Breast epithelium (tissue), 4 donors: ENCODE measurements at places on chromosomes 7 and 10. TPM values are rescaled to one million over a fixed set of nuclear protein-coding genes. Genes with fewer than 3 reads are reported as not detected.

- H3K27me3 ChIP-seq: no peaks in the 10 kb centered on the region
- no peak for DNase-seq
- H3K4me1 ChIP-seq: no peaks in the 10 kb centered on the region
- no peak overlapping the region for H3K27ac ChIP-seq
- no peaks in the 10 kb centered on the region for H3K36me3 ChIP-seq
These were observed 54.2 kb downstream of the CRPPA start for GRCh38 chr7:16367115-16367514.

DNA sequence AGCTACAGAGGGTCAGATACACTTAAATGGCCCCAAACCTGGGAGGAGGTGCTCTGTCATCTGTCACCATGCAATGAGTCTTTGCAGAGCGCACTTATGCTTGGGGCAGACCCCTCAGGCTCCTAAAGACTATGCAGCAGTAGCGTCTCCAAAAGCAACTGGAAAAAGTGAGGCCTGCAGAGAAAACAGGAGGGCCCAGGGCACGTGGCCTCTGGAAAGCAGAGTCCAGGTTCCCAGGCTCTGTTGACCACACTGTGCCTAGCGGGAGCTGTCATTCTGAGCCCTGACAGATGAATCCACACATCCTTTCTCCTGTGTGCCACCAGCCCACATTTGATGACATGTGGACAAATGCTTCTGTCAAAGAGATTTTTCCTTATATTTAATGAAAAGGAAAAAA lies 66.4 kb downstream of the MINDY4 start:
- no peak for DNase-seq
- H3K27me3 ChIP-seq: no peaks in the 10 kb centered on the region
- no peaks in the 10 kb centered on the region for H3K4me1 ChIP-seq
- no peak overlapping the region for H3K4me3 ChIP-seq

GRCh38 chr7:12316925-12317324 lies 86.7 kb downstream of the VWDE start:
- H3K4me3 ChIP-seq: no peak overlapping the region
- DNase-seq: no peak
- no peaks in the 10 kb centered on the region for H3K27me3 ChIP-seq
- H3K27ac ChIP-seq: no peak overlapping the region
- no peaks in the 10 kb centered on the region for H3K36me3 ChIP-seq

GRCh38 chr10:8444630-8445029 lies 390.1 kb downstream of the GATA3 start:
- no peaks in the 10 kb centered on the region for H3K27me3 ChIP-seq
- no peak overlapping the region for H3K27ac ChIP-seq
- no peak overlapping the region for H3K4me3 ChIP-seq
- H3K4me1 ChIP-seq: no peaks in the 10 kb centered on the region

DNA sequence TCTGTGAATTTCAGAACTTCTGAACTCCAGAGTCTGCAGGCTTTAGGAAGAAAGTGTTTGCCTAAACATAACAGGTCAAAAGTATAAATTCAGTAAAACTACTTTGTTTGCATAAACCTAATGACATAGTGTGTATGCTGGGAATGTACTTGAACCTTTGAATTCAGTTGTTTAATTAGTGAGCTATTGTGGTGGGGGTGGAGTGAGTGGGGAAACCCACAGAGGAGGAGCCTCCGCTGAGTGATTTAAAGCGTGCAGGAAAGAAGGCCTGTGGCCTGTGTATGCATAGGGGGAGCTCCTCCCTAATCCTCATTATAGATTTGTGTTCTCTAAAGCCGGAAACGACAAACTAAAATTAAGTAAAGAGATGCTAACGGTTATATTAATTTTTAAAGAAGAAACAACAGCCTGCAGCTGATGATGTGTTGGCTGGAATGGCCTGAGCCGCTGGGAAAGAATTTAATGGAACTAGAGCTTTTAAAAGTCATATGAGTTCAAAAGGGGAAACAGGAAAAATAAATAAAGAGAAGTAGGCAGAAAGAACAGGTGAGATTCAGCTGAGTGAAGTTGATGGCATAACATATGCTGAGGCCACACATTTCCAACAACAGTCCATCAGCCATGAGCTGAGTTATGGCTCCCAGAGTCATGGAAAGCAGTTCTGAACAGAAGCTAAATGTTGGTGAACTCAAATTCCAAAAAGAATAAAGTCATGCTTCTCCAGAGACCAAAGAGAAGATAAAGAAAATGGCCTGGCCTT lies 595.0 kb downstream of the GRM8 start:
- H3K27me3 ChIP-seq: no peaks in the 10 kb centered on the region
- no peaks in the 10 kb centered on the region for H3K4me1 ChIP-seq
- no peak for DNase-seq

- no peaks in the 10 kb centered on the region for H3K36me3 ChIP-seq
- peak; percentile 35 for DNase-seq
- no peak overlapping the region for H3K27ac ChIP-seq
- no peak overlapping the region for H3K4me3 ChIP-seq
- no peaks in the 10 kb centered on the region for H3K4me1 ChIP-seq
These were observed 38.1 kb downstream of the IKZF1 start for GRCh38 chr7:50342616-50343114.

DNA sequence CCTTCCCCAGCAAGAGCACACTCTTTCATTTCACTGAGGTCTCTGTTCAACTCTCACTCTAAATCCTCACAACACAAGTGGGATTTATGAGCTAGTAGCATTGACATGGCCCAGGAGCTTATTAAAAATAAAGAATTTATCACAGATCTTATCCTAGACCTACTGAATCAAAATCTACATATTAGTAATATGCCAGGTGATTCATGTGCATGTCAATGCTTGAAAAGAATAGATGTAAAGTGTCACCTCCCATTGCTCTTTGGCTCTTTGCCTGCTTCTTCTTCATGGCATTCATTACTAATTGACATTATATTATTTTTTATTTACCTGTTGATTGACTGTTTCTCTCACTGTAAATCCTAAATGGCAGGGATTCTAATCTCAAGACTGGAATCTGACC lies 459.2 kb upstream of the LRRTM3 start:
- H3K4me1 ChIP-seq: no peaks in the 10 kb centered on the region
- DNase-seq: no peak
- no peak overlapping the region for H3K4me3 ChIP-seq
- no peak overlapping the region for H3K27ac ChIP-seq
- no peaks in the 10 kb centered on the region for H3K27me3 ChIP-seq

The GDF2 gene
- not detected for total RNA-seq

DNA sequence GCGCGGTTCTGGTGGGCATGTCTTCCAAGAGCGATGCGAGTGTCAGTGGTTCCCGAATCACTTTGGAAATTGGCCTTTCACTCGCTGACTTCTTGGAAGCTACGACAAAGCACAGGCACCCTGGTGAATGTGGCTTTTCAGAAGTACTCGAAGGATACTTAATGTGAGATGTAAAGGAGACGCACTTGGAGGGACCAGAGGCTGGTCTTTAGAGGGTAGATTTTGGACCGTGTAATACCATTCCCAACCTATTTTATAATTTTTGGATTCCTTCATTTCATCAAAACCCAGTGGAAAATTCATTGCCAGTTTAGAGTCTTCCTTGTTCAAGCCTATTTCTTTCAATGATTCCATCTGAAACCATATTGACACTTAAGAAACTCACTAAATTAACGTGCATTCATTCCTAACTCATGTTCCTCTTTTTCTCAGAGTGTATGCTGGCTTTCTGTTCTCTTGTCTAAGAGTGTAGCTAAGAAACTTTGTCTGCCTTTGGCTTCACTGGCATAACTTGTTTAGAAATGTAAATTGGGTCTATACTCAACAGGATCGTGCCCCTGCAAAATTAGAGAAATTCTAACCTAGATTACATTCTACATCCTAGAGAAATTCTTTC lies 645 bp upstream of the COPG2 start:
- no peaks in the 10 kb centered on the region for H3K27me3 ChIP-seq
- DNase-seq: no peak
- no peaks in the 10 kb centered on the region for H3K4me1 ChIP-seq

DNA sequence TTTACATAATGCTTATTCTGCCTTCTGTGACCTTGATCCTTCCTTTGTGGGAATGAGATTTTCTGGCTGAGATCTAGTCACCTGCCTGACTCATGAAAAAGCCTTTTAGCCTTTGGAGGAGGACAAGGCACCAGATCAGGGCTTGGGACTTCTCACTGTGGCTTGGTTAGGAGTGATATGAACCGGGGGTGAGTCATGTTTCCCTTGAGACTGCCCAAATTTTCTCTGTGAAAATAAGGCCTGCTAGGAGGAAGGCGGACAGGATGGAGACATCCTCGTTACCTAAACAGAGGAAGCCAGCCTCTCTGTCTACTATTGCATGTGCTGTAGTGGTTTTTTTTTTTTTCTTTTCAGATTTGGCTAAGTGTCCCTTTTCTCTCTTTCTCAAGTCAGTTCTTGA lies 57.8 kb downstream of the EVX1 start:
- H3K27me3 ChIP-seq: no peaks in the 10 kb centered on the region
- H3K36me3 ChIP-seq: no peaks in the 10 kb centered on the region
- no peak overlapping the region for H3K4me3 ChIP-seq
- no peak overlapping the region for H3K27ac ChIP-seq
- DNase-seq: no peak
- H3K4me1 ChIP-seq: no peaks in the 10 kb centered on the region

DNA sequence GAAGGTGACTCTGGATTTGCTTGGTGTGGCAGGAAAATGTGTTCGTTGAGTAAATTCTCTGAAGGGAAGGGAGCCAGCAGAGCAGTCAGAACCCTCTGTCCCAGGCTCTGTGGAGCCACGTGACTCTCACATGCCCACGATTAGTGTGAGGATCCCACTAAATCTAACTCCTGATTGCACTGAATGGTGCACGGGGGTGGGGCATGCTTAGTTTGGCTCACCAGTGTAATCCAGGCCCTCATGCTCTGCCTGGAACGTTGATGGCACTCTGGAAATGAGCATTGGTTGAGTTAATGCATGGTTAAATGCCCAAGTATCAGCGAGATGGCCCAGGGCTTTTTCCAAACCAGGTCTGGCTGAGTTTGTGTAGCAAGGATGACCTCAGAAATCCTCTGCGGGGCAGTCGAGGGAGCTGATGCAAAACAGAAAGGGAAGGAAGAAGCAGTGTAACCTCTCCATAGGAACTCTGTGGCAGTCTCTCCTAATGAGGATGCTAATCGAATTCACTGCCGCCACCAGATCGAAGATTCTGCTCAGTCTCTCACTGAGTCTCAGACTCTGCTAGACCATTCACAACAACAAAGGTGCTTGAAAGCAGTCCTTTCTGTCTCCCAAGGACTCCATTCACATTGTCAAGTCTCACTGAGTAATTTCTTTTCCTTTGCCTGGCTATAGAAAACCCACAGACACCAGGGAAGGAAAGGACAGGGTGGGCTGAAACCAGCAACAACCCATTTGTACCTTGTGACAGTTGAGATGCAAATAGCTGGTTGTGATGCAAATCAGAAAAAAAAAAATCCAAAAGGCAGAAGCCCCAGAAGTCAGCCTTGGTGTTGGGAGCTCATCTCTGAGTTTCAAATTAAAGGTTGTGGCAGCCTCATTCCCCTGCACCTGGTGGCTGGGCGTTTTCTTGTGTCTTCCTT lies 98.1 kb downstream of the C10orf105 start:
- DNase-seq: peak; percentile 47
- no peak overlapping the region for H3K4me3 ChIP-seq
- H3K27me3 ChIP-seq: no peaks in the 10 kb centered on the region
- H3K36me3 ChIP-seq: no peaks in the 10 kb centered on the region

DNA sequence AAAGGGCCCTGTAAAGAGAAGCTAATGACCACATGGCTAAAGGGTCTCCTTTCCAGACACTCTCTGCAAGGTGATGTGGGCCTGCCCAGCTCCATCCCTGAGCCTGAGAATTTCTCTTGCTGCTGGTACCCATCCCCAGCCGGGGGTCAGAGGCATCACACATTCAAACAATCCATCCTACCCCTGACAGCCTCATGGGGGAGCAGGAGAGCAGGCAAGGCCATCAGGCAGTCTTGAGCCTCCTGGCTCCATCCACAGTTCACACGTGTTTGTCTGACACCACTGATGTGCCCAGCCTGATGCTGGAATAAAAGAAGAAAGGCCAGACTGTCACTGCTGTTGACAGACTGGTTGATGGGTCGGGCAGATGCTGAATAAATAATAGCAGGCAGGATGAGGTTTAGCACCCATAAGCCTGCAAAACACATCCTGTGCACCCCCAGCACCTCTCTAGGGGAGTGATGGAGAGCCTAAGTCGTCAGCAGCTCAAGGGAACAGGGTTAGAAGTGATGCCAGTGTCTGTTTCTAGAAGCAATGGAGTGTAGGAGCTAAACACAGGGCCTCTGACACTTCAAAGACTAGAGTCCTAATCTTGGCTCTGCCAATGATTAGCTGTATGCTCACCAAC lies 43.5 kb downstream of the TLL2 start:
- DNase-seq: no peak
- H3K27ac ChIP-seq: no peak overlapping the region
- peaks cover 22% of the 10 kb centered on the region for H3K27me3 ChIP-seq
- no peaks in the 10 kb centered on the region for H3K36me3 ChIP-seq
- no peaks in the 10 kb centered on the region for H3K4me1 ChIP-seq
- H3K4me3 ChIP-seq: no peak overlapping the region

The AHR gene
- total RNA-seq: 146 TPM

- DNase-seq: no peak
- no peaks in the 10 kb centered on the region for H3K4me1 ChIP-seq
- no peak overlapping the region for H3K27ac ChIP-seq
- H3K27me3 ChIP-seq: no peaks in the 10 kb centered on the region
- H3K4me3 ChIP-seq: no peak overlapping the region
These were observed 95.1 kb downstream of the PPP1R3C start for GRCh38 chr10:91537614-91538383.

The CALML5 gene
- total RNA-seq: 31.0 TPM

- peak overlapping the region; percentile 100 for H3K4me3 ChIP-seq
- H3K4me1 ChIP-seq: no peaks in the 10 kb centered on the region
- H3K27ac ChIP-seq: peak overlapping the region; percentile 94
- H3K36me3 ChIP-seq: no peaks in the 10 kb centered on the region
These were observed 582 bp downstream of the TPST1 start for GRCh38 chr7:66205741-66206090.

DNA sequence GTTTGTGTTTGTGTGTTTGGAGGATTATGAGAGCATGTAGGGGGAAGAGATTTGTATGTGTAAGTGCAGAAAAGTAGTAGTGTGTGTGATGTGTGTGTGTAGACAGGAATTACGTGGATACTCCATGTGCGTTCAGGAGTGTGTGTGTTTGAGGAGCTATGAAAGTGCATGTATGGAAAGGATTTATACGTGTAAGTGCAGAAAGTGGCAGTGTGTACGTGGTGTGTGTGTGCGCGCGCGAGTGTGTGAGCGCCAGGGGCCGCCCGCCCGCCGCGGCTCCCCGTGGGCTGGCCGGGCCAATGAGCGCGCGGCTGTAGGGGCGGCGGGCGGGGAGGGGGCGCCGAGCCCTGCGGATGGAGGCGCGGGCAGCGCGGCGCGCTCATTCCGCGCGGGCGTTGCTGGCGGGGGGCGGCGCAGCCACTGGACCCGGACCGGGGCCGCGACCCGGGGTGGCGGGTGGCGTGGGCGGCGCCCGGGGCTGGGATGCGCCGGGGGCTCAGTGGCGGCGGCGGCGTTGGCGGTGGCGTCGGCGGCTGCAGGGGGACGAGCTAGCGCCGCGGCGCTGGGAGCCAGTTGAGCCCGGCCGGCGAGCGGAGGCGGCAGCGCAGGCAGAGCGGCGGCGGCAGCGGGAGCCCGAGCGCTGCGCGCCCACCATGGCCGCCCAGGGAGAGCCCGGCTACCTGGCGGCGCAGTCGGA lies at the start of gene BICC1:
BICC1 (plus strand) TSS at position 382 of the 697 bp plus-strand sequence; CDS start at position 654, 272 bp downstream.
- peak; percentile 19 for DNase-seq
- H3K4me1 ChIP-seq: no peaks in the 10 kb centered on the region
- H3K27me3 ChIP-seq: peaks cover 6% of the 10 kb centered on the region

The OR9A4 gene
- not detected for total RNA-seq

GRCh38 chr7:155255071-155255470 lies 42.6 kb upstream of the INSIG1 start:
- H3K4me3 ChIP-seq: no peak overlapping the region
- H3K4me1 ChIP-seq: peaks cover 9% of the 10 kb centered on the region
- no peak overlapping the region for H3K27ac ChIP-seq
- no peaks in the 10 kb centered on the region for H3K36me3 ChIP-seq
- no peak for DNase-seq
- no peaks in the 10 kb centered on the region for H3K27me3 ChIP-seq

The SORBS1 gene
- total RNA-seq: 156 TPM

The AGMO gene
- 4.3 TPM for total RNA-seq
